ENCODE measurements at places on chromosomes 12 and 14. TPM values are rescaled to one million over a fixed set of nuclear protein-coding genes. Genes with fewer than 3 reads are reported as not detected.

Gene DNAI7
- not detected for total RNA-seq

- no peak overlapping the region for H3K27ac ChIP-seq
- no peaks in the 10 kb centered on the region for H3K4me1 ChIP-seq
- no peak for DNase-seq
- no peaks in the 10 kb centered on the region for H3K36me3 ChIP-seq
Observed at GRCh38 chr12:98939350-98939749, 294.3 kb downstream of the APAF1 start.

DNA sequence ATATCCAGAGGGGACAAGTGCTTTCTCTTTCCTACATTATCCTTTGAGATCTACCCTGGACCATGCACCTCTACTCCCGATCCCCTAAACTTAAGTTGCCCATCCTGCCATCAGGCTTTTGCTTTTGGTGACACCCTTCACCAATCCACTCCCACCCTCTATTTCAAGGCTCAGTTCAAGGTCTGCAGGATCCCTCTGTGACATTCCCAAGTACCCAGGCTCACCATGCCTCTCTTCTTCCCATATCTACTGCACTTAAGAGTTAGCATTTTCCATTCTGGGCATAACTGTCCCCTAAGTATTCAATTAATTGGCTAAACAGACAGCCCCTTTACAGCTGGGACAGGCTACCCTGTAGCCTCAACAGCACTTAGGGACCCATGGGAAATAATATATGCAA is 3.1 kb downstream of the NFYB start:
- DNase-seq: no peak
- no peaks in the 10 kb centered on the region for H3K27me3 ChIP-seq

DNA sequence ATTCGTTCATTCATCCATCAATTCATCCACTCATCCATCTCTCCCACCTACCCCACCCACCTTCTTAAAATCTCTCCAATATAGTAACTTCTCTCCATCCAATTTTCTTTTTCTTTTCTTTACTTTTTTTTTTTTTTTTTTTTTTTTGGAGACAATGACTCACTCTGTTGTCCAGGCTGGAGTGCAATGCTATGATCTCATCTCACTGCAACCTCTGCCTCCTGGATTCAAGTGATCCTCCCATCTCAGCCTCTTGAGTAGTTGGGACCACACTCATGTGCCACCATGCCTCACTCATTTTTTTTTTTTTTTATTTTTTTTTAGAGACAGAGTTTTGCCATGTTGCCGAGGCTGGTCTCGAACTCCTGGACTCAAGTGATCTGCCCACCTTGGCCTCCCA is 118.4 kb downstream of the SUDS3 start:
- no peaks in the 10 kb centered on the region for H3K36me3 ChIP-seq
- H3K4me1 ChIP-seq: no peaks in the 10 kb centered on the region

- H3K4me1 ChIP-seq: peaks cover 4% of the 10 kb centered on the region
- H3K27me3 ChIP-seq: no peaks in the 10 kb centered on the region
- no peaks in the 10 kb centered on the region for H3K36me3 ChIP-seq
Observed at GRCh38 chr12:6092784-6093722, 31.4 kb downstream of the VWF start.

- peaks cover 6% of the 10 kb centered on the region for H3K36me3 ChIP-seq
- DNase-seq: no peak
- H3K4me3 ChIP-seq: no peak overlapping the region
- H3K27ac ChIP-seq: peak overlapping the region; percentile 64
- no peaks in the 10 kb centered on the region for H3K4me1 ChIP-seq
Observed at GRCh38 chr14:96238676-96239265, 17.2 kb upstream of the BDKRB1 start.

- peak overlapping the region; percentile 36 for H3K4me3 ChIP-seq
- H3K4me1 ChIP-seq: no peaks in the 10 kb centered on the region
- no peaks in the 10 kb centered on the region for H3K27me3 ChIP-seq
- peak overlapping the region; percentile 5 for H3K27ac ChIP-seq
- no peaks in the 10 kb centered on the region for H3K36me3 ChIP-seq
- peak; percentile 48 for DNase-seq
Observed at GRCh38 chr12:121673013-121673511, 3.6 kb upstream of the MORN3 start.

Data from colonic mucosa (tissue), 4 donors.